ENCODE measurements at places on chromosomes 7 and 10.

GRCh38 chr7:7851381-7851780, 117.2 kb upstream of the GLCCI1 start:
- no peak for DNase-seq

DNA sequence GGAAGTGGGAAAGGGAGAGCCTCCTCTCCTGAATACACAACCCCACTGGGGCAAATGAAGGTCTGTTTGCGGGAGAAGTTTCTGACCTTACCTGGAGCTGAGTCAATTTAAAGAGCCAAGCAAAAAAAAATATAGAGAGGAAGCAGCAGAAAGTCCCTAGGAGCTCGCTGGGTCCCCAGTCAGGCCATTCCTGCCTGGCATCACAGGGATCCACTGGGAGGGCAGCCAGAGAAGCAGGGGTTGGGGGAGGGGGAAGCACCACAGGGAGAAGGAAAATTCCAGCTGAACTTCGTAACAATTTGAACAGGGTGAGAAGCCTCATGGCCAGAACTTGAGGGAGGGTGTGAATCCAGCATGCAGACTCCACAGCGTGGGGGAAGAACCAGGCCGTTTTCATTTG, 298.7 kb downstream of the LRRTM3 start:
- DNase-seq, result no peak

DNA sequence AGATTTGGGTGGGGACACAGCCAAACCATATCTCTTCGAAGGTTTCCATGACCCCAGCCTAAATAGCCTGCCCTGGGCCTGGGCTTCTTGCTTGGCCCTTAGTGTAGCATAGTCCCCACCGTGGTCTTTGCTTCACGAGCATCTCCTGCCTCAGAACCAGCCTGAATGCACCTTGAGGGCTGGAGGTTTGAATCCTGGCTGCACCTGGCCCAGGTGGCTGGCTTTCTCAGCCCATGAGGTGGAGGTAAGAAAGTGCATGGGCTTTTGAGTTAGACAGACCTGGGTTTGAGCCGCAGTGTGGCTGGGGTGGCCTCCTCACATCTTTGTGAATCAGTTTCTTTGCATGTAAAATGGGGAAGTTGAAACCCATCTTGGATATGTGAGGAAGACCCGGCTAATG, 24.2 kb upstream of the PCBD1 start:
- DNase-seq, result no peak

GRCh38 chr10:88293651-88294230, 289.4 kb downstream of the RNLS start:
- DNase-seq, result no peak

DNA sequence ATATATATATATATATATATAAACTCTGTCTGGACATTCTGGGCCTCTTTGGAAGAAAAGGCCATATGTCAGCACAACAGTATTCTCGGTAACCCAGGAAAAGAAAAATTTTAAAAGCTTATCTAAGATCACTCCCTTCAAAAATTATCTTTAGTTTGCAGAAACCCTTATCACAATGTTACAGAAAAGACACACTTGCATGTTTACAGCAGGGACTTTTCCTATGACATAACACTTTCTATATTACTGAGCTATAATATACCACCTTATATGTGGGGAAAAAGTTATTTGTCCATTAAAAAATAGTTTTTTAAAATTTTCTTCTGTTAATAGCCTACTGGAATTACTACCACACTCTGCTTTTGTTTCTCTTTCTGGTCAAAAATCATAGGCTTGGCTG, 25.4 kb downstream of the ANKRD61 start:
- no peak for DNase-seq

Measured in NCI-H1417 (cell line).